ENCODE measurements at places on chromosomes 13 and 19.

- DNase-seq: peak; percentile 92
Observed at GRCh38 chr19:49338691-49339300, 3.6 kb downstream of the CD37 start.

DNA sequence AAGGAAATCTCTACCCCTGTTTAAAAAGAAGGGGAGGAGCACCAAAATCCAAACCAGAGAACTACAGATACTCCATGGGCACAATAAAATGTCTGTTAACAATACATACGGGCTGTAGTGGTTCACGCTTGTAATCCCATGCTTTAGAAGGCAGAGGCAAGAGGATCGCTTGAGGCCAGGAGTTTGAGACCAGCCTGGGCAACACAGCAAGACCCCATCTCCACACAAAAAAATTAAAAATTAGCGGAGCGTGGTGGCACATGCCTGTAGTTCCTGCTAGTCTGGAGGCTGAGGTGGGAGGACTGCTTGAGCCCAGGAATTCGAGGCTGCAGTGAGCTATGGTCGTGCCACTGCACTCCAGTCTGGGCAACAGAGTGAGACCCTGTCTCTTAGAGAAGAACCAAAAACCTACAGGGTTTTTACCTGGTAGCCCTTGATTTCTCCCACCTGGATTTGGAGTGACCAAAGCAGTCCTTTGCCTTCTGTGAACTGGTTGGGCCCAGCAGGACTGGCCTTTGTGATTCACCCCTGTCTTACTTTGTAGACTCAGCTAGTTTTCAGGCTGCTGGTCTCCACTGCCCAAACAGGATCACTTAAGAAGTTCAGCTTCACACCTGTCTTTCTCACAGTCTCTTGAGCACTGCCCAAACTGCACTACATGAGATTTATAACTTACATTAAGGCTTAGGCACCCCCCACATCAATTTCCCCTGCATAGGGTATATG is 38.7 kb upstream of the FLT1 start:
- no peak for DNase-seq

DNA sequence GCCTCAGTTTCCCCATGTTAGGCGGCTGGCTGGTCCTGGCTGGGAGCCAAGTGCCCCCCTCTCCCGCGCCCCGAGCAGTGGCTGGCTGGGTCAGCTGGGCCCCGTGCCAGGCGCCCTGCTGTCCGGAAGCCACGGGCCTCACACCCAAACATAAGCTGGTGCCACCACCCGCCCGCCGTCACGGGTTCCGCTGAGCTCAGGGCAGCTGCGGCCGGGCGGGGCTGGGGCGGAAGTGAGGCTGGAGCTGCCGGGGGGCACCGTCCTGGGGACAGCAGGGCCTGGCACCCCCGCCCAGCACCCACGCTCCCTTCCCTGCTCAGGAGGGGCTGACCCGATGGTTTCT is 19.3 kb downstream of the HCN2 start:
- DNase-seq: no peak

DNA sequence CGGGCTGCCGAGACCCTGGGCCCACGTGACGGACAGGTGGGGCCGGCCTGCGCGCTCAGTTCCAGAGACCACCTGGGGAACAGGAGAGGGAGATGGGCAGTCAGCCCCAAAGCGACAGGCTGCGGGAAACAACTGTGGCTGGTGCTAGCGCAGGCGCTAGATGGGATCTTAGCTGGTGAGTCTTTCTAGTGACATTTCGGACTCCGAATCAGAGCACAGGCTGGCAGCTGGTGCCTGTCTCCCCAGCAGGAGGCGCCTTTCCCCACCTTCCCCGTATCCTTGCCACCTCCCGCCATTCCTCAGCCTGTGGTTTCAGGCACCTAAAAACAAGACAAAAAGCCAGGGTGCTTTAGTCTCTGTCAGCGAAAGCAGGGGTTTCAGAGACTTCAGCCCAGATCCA is 19.4 kb upstream of the RANBP3 start:
- DNase-seq: no peak

- no peak for DNase-seq
Observed at GRCh38 chr19:15564534-15565168, 50.4 kb upstream of the CYP4F8 start.

DNA sequence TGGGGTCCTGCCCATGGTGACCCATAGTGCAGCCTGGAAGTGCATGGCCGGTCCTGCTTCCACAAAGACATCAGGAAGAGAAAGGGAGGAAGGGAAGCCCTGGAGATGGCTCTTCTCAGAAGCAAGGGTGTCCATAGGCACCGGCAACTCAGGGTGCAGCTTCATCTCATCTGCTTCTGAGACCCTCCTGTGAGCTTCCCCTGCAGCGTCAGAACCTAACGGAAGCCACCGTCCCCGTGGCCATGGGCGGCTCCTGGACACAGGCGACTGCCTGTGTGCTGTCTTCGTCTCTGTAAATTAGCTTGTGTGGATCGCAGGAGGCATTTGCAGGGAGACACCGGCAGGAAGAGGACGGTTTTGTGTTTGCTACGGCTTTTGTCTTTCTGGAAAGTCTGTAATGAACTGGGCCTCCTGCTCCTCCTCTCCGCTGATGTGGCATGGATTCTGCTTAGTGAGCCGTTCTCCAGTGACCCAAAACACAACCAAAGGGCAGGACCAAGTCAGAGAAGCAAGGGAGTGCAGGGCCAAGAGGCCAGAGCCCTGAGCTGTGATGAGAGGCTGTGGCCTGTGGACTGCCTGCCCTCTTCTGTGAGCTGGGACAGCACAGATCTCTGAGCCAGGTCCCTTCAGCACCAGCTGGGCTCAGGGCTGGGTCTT is 2.5 kb downstream of the ATP4B start:
- no peak for DNase-seq

- DNase-seq: no peak
Observed at GRCh38 chr13:50386541-50387050, 371.4 kb downstream of the KCNRG start.

GRCh38 chr19:54114340-54115108 is 933 bp downstream of the TFPT start:
- no peak for DNase-seq

DNA sequence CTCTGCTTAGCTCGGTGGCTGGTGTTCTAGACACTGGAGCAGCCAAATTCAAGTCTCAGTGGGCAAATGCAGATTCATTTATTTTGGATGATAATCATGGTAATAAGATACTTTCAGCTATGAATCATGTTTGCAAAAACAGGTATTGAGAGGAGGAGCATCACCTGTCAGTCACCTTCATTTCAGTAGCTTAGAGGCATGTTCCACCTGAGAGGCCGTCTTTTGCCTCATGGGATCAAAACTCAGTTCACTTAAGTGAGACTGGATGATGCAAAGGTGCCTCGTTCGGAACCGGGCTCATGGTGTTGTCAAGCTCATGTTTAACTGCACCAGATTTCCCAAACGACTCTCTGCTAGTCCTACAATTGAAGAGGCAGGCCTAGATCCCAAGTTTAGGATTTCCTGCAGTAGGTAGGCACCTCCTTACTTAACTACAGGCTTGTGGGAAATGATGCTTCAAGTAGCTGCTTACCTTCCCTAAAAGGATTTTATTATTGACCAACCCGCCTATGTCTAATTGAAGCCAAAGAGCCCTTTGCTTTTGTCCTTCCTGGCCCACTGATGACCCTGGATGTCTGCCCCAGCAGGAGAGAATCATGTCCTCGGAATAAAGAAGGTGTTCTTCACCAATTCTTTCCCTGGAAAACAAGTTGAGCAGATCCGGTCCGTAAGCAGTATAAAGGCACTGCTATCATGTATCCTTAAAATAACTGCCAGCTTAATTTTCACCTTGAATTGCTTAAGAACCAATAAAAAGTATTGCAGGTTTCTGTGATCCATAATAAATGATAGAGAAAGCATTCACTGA is 60.0 kb downstream of the ZAR1L start:
- no peak for DNase-seq

- DNase-seq: no peak
Observed at GRCh38 chr13:111789011-111789410, 277.9 kb upstream of the SOX1 start.

DNA sequence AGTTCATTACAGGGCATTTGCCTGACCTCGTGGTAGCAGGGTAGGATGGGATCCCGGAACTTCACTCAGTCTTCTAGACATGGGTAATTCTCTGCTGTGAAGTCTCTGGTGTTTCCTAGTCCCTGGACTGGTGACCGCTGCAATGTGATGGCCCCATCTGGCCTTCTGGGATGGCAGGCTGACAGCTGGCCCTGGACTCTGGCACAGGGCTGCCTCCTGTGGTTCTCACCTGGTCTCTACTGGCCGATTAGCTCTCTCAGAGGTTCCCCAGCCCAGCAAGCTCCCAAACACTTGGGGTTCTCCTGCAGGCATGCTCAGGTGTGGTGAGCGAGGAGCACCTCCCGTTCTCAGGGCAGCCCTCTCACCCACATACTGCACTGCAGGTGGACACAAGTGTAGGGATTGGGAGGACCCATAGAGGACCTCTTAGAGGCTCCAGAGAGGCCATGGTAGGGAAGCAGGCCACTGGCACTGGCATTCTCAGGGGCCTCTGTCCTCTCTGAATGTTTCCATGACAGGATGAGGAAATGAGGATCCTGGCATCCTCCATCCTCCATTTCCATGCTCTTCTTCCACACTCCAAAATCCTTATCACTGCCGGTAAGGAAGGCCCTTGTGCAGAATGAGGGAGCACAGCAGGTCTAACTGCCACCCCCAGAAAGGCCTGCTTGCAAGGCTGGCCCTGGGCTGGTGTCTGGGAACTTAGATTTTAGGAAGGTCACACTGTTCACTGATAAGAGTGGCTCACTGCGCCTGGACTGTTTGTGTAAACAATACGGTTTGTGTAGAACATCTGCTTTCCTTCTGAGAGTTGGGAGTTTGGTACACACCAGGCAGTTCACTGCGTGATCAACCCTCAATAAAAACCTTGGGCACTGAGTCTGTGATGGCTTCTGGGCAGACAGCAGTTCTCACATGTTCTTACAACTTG is 31.5 kb upstream of the FARP1 start:
- peak; percentile 32 for DNase-seq

GRCh38 chr19:40348125-40348913 is at the start of the genes C19orf47 and PLD3:
C19orf47 (minus strand) TSS chr19:40348397; CDS start chr19:40341857, 6,540 bp downstream.
PLD3 (plus strand) TSS chr19:40348695; CDS start chr19:40366484, 17,789 bp downstream.
- DNase-seq: peak; percentile 99

DNA sequence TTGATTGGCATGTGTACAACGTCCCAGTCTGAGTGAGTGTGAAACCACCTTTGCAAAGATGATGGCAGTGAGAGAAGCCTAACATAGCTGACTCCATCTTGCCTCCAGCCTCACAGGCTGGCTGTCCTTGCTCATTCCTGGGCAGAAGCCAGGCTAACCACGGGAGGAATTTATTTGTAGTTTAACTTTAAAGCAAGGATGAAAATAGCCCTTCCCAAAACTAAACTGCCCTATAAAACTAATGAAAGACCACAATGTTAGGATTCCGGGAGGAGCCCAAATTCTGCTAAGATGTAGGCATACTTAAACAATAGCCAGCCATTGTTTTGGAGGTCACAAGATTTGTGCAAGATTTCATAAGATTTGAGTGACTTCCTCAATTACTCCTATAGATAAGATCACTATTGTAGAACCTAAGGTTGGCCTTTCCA is 96.6 kb upstream of the LSM14A start:
- DNase-seq: no peak

GRCh38 chr19:23343434-23344010 is 51.7 kb downstream of the ZNF91 start:
- DNase-seq: no peak

DNA sequence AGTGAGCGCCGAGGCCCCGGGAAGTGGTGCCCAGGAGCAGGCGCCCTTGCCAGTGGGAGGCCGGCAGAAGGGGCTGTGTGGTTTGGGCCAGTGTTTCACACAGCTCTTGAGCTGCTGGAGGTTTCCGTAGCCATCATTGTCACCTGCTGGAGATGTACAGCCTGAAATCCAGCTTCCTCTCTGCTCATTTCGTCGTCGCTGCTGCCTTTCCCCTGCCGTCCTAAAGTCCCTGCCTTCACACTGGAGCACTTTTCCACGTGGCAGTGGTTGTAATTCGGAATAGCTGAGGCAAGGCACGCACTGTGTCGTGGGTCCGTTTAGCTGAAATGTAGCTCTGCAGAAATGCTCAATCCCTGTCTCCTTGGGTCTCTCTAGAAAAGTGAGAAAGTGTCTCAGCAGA is 13.2 kb downstream of the DAZAP1 start:
- DNase-seq: no peak

- DNase-seq: no peak
Observed at GRCh38 chr19:36265064-36265463, 50.2 kb downstream of the ZNF146 start.

- no peak for DNase-seq
Observed at GRCh38 chr13:94435604-94436226, 43.8 kb downstream of the DCT start.

DNA sequence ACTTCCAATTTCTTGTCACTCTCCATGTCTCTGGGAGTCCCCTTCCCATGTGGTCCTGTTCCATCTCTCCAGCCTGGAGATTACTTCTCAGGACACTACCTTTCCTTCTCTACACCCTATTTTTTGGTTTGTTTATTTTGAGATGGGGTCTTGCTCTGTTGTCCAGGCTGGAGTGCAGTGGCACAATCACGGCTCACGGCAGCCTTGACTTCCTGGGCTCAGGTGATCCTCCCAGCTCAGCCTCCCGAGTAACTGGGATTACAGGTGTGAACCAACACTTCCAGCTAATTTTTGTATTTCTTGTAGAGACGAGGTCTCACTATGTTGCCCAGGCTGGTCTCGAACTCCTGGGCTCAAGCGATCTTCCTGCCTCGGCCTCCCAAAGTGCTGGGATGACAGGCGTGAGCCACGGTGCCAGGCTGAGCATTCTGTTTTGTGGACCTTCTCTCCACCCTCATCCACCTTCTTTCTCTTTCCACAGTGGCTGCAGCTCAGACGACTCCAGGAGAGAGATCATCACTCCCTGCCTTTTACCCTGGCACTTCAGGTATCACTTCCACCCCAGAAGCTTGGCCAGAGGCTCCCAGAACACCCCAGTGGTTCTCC is 644 bp downstream of the HCST start:
- DNase-seq: no peak

DNA sequence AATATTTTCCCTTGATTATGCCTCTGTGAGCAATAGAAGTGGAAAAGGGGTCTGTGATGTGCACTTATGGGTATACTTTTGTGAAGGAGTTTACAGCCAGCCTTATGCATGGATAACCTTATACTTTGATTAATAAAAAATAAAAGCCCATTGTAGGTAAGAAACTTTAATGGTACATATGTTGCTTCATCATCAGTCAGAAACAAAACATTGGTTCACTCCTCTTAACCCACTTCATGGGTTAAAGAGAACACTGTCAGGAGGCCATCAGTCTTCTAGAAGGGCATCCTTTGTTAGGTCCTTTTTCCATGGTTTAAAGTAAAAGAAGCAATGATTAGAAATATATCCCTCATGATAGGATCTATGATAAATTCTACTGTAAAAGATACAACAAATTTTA is 952.1 kb upstream of the MIR17HG start:
- no peak for DNase-seq

DNA sequence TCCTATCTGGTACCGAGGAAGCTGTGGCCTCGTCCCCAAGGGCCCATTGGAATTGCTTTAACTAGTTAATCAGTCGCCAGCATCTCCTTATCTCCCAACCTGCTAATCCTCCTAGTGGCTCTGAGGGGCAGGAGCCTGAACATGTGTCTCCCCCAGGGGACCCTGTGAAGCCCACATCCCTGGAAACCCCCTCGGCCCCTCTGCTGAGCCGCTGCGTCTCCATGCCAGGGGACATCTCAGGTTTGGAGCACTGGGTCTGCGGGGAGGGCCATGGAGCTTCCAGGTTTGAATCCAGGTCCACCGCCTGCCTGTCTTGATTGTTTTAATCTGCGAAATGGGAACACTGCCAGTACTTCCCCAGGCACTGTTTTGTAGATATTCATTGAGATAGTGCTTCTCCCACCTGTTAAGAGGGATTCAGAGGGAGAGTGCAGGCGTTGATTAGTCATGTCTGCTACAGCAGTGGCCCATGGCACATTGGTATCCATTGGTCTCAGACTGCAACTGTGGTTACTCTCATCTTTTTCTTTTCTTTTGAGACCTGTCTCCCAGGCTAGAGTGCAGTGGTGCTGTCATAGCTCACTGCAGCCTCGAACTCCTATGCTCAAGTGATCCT is 6.4 kb downstream of the PNPLA6 start:
- DNase-seq: no peak

Data from PC-9 (cell line).